ENCODE measurements at places on chromosomes 1 and 21.

DNA sequence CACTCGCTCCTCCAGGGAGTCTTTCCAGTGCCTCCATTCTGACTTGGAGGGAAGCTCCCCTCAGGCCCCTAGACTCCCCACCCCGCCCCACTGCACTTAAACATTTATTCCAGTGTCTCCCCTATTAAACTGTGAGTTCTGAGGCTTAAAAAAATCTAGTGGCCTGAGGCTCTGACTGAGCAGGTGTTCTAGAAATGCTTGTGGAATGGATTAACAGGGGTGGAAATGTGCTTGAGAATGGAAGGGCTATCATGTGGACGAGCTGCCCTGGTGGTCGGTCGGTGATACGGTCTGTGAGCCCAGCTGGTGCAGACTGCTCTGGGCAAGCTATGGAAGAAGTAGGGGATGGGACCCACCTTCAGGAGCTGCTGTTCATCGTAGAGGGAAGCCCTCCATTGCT is 130.2 kb downstream of the PEX14 start:
- DNase-seq = no peak

GRCh38 chr1:185355947-185356346 is 38.9 kb upstream of the IVNS1ABP start:
- no peak for DNase-seq

GRCh38 chr1:100895540-100896480 is at the start of gene SLC30A7:
Gene SLC30A7, plus strand, starts transcription at chr1:100896090. Its CDS starts 173 bp downstream, at chr1:100896263.
- DNase-seq = peak; percentile 88

DNA sequence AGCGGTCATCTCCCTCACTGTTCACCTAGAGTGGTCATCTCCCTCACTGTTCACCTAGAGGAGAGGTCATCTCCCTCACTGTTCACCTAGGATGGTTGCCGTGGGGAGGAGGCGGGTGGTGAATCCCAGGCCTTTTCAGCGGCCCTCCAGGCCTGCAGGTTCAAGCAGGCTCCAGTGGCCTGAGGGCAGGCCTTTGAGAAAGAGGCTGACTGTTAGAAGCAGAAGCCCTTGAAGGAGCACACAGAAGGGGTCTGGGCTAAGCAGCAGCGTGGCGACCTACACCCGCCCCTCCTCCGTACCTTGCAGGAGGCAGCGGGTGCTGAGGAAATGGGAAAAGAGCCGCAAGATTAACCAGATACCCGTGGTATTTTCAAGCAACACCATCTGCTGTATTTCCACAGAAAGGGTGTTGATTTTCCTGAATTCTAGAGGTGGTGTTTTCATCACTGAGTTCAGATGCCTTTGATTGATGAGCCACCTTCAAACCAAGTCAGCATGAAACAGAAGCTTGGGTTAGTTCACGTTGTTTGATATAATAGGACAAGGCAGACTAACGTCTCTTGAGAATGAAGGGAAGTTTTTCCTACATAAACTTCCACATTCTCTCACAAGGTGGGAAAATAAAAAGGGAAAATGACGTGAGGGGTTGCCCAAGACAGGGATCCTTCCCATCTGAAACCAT is 289.5 kb downstream of the KIF26B start:
- DNase-seq = no peak

DNA sequence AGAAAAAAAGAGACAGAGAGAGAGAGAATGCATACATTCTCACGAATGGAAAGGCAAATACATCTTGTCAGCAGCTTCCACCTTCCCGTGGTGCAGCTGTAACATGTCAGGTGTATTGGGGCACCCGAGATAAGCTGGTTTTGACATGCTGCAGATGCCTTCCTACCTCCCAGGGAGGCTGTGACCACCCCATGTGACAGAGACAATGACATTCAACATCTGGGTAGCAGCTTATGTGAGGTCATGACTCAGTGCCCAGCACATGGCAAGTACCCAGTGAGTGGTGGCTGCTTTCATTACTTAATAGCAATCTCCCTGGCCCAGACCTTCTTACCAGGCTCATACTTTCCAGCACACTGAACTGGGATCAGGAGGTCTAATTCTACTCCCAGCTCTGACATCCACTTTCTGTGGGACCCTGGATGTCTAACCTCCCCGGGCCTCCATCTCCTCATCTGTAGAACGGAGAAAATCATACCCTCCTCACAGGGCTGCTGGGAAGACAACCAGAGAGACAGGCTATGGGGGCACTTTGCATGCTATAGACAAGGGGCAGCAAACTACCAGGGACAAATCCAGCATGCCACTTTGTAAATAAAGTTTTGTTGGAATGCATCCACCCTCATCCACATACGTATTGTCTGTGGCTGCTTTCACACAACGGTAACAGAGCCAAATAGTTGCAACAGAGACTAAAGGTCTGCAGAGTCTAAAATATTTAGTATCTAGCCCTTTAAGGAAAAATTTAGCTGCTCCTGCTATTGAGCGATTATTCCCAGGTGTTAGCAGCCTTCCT is 38.5 kb upstream of the ZBTB40 start:
- DNase-seq = no peak

GRCh38 chr1:205916541-205916940 is 26.7 kb downstream of the SLC26A9 start:
- DNase-seq = no peak

- no peak for DNase-seq
These were observed 245.6 kb downstream of the FOXD2 start for GRCh38 chr1:47683401-47683800.

DNA sequence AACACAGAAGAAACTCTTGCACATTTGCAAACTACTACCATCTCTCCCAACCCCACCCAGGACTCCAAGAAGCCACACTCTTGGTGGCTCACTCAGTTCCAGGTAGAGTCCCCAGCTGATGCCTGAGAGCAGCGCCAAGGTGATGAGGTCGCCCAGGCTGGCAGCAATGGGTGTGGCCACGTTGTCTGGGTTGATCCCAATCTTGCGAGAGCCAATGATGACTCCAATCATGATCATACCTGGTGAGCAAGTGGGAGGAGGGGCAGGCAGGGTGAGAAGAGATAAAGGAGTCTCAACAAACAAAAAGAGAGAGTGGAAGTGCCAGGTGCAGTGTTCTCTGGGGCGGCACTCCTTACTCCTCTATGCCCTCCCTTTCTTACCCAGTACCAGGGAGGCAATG is 14.4 kb downstream of the SLC41A1 start:
- no peak for DNase-seq

DNA sequence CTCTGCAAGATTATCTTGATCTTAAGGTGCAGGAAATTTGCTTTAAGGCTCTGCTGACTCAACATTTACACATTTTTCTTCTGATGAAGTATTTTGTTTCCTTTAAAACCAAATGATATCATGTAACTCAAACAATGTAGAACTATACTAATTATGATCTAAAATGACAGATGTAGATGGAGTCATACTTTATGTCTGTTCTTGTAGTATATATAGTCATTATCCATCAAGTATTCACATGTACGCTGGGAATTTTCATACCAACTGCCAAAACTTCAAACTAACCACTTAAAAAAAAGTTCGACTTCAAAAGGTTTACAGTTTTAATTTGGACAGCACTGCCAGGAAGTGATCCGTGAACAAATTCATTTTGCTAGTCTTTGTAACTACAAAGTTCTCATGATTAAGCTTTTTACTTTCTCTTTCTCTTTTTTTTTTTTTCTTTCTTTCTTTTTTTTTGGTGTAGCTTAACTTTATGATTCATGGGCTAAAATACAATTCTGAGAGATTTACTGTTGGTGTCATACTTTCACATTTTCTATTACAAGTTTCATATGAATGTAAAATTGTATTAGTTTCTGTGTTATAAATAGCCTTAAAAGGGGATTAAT is 509.0 kb upstream of the CXADR start:
- no peak for DNase-seq

- no peak for DNase-seq
These were observed 42.2 kb downstream of the LRRC53 start for GRCh38 chr1:74470251-74470650.
